COLO829 (cell line): ENCODE measurements at places on chromosomes 12 and 14.

DNA sequence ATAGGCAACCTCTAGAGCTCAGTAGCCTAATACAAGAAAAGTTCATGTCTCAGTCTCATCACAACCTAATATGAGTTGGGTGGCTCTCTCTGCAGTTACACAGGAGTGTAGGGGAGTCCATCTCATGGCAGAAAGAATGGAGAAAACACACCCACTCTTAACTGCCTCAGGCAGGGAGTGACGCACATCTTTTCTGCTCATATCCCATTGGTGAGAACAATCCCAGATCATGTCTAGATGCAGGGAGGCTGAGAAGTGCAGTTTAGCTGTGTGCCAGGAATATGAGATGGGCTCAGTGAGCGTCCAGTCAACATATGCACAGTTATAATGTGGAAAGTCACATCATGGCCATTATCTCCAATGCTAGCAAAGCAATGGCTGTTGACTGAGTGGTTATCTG, 59.3 kb upstream of the KCNA5 start:
- DNase-seq: no peak

- DNase-seq: no peak
Observed at GRCh38 chr14:105856676-105857219, 330.4 kb downstream of the TMEM121 start.

GRCh38 chr14:61481701-61482100, 160.3 kb downstream of the PRKCH start:
- DNase-seq: no peak

DNA sequence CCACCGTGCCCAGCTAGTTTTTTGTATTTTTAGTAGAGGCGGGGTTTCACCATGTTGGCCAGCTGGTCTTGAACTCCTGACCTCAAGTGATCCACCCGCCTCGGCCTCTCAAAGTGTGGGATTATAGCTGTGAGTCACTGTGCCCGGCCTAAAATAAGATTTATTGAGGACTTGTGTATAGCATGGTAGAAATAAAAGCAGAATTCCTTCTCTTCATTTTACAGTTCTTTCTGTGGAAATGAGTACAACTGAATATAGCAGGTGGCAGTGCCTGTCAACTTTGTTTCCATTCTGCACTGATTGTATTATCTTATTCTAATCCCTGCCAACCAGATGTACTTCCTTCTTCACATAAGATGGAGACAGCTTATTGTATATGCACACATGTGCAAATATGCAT, 41.0 kb downstream of the DIP2B start:
- no peak for DNase-seq

DNA sequence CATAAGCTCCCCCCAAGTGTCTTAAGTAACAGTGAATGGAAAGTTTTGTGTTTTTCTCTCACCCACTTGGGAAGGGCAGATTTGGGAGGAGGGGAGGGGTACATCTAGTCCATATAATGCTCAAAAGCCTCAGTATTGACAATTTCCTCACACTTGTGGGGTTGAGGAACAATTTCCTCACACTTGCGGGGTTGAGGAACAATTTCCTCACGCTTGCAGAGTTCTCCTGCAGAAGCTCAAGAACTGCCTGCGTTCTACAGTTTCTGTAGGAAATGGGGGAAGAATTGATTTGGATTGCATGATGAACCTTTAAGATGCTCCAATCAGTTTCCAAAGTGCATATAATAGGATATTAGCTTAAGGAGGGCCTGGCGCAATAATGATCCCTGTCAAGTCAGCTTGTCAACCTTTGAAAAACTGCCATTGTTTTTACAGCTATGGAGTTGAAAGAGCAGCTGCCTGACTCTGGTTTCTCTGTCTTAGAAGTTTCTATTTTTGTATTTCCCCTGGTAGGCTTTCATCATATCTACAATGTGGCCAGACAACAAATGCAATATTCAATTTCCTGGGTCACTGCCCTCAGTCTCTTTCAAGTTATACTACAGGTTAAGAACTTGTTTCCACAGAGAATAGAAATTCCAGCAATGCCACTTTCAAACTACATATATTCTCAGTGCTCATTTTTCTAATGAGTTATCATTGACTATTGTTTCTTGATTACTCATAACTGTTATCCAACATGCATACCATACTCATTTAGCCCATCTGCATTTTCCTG, 66.5 kb downstream of the PLEKHG7 start:
- DNase-seq: no peak
